Lung (tissue), 17 donors: ENCODE measurements at places on chromosomes 11 and 22.

GRCh38 chr11:134468796-134469195 is 56.8 kb upstream of the B3GAT1 start:
- DNase-seq: peak; percentile 47

DNA sequence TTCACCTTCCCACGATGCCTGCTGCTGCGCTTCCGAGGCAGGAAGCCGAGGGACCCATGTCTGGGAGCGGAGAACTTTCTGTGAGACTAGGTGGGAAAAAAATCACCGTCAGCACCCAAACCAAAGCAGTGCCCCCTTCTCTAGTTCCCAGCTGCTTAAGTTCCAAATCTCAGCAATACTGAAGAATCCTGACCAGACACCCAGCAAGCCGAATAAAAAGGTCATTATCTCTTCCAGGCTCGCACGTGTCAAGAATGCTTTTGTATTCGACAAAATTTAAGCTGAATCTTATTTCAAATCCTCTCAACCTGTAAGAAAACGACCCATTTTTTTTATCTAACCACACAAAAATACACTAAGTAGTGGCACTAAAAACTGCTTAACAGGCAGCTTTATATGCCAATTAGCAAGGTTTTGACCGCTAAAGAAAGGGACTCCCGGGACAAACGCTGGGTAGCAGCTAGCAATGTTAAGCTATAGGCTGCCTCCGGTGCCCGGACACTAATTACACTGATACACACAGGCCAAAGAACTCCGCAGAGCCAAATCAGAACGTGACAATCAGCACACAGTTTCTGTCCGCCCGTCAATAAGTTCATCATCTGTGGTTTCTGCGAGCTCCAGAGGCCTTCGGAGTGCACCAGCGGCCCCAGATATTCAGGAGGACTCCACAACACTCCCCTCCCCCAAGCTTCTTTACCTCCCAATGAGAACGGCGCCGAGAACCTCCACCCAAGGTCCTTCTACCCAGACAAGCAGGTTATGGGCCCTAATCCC is 728 bp downstream of the RPL3 start:
- DNase-seq: no peak

GRCh38 chr11:78786086-78786485 is 211.4 kb upstream of the NARS2 start:
- no peak for DNase-seq

DNA sequence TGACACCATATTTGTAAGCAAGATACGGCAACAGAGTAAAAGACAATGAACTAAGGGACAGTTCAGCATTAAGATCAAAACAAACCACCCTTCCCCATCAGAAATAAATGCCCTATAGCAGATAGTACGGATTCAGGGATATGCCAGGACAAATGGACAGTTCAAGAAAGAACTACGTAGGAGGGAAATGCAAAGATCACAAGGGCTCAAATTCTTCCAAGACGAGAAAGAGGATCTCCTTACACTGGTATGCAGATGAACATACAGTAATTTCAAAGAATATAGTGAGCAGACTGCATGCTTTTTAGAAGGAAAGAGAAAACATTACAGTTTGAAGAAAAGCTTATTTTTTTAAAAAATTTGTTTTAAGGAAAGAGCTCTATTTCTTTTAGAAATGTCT is 124.7 kb upstream of the APOA1 start:
- no peak for DNase-seq

DNA sequence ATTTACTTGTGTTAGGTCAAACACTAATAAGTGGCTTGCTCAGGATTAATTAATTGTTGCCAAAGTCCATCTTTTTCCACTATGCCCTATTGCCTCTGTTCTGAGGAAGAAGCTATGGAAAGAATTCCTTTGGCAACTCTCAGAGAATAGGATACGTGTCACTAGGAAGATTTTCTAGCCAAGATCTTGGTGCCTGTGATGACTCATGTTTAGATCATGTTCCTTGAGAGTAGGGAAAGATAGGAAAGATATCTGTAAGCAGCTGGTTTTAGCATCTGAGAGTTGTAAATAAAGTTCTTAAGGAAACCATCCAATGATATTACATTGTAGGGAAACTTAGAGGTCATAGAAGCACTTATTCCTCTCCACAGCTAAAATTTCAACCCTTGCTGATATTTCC is 15.7 kb downstream of the SLN start:
- DNase-seq: no peak

- DNase-seq: no peak
These were observed 36.7 kb upstream of the AMPD3 start for GRCh38 chr11:10418259-10418949.

- no peak for DNase-seq
These were observed 31.9 kb upstream of the TUB start for GRCh38 chr11:8049084-8049483.

- no peak for DNase-seq
These were observed 13.8 kb upstream of the OR51M1 start for GRCh38 chr11:5369789-5370188.

- no peak for DNase-seq
These were observed 1.3 kb downstream of the PARVG start for GRCh38 chr22:44181912-44182587.

- no peak for DNase-seq
These were observed 1.8 kb upstream of the EPS8L2 start for GRCh38 chr11:704228-704674.

DNA sequence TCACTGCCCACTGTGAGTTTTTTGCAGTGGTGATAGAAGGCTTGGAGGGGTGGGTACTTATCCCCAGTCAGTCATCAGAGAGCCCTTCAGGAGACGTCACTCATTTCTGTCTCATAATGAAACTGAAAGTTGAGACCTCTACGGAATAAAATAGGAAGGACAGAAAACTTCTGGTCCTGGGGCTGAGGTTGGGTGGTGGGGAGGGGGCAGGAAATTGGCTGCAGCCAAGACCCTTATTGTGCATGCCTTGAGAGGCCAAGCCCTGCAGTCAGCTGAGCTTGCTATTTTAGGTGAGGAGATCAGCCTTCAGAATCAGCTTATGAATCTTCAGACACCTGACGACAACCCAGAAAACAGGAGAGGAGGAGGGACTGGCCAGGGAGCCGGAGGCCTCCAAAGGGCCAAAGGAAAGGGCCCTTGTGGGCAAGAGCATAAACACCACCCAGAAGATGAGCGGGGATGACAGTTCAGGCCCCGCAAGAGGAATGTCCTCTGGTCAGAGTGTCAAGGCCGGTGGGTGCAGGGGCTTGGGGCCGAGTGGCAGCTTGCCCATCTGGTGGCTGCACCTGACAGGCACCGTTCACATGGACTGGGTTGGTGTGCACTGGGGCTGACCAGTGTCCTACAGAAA is 17.9 kb upstream of the ADA2 start:
- peak; percentile 35 for DNase-seq

DNA sequence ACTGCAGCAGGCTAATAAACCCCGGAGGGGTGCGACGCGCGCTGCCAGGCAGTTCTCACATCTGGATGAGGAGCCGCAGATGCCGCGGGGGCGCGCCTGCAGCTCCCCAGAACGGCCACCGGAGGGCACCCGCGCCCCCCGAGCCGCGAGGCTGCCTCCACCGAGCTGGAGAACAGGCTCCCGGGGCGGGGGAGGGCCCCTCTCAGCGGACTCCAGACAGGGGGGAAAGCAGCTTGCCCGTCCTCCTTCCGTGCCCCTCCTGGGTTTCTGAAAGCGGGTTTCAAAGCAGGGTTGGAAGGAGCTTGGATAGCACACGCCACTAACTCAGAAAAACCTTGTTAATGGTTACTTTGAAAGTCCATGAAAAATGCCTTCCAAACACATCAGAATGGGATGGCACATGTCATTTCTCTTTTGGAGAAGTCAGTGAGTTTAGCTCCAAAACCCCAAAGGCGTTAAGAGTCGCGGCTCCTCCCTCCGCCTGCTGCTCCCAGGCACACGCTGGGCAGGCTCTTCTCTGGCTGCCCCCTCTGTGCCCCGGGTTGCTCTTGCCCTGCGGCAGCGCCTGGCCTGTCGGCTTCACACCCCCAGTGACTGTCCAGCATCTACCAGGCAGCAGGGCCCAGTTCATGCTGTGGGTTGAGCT is 317.8 kb downstream of the NTM start:
- DNase-seq: peak; percentile 72

GRCh38 chr11:35412285-35412684 is 7.1 kb downstream of the SLC1A2 start:
- DNase-seq: peak; percentile 51

DNA sequence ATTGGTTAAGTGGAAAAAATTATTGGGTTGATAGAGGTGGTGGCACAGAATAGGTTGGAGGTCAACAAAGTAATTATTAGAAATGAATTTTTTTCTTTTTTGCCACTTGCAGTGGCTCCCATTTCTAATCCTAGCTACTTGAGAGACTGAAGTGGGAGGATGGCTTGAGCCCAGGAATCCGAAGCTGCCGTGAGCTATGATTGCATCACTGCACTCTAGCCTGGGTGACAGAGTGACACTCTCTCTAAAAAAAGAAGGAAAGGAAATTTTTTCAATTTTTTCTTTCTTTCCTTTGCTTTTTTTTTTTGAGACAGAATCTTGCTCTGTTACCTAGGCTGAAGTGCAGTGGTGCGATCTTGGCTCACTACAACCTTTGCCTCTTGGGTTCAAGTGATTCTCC is 2.2 kb upstream of the BCO2 start:
- DNase-seq: no peak

GRCh38 chr22:44427611-44428470 is 70.2 kb downstream of the RTL6 start:
- DNase-seq: no peak

DNA sequence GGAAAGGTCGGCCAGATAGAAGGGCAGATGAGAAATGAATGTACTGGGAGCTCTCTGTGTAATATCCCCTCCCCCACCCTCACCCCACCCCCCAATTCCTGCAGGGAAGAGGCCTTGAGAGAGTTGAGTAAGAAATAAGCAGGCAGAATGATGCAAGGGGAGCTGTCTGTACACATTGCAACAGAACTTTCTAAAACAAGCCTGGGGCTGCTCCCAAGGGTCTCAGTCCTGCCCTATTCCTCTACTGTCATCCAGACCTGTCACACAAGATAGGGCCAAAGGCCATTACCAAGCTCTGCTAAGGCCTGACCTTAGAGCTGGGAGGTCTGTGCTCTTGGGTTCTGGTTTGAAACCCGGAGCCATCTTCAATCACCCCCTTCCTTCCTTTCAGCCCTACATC is 5.7 kb upstream of the DGAT2 start:
- peak; percentile 57 for DNase-seq

DNA sequence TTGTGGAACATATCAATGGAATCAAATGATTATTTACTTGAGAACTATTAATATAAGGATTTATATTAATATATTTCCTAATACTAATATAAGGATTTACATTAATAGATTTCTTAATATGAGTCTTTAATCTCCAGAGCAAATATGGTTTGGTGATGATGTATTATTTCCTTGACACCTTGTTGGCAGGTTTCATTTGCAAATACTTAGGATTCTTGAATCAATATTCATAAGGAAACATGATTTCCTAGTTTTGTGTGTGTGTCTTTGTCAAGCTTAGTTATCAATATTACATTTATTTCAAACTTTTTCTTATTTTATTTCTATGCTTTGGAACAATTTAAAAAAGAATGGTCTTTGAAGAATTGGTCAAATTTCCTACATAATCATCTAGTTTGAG is 138.5 kb downstream of the RAB38 start:
- DNase-seq: no peak
